ENCODE measurements at places on chromosomes 5 and 9.

DNA sequence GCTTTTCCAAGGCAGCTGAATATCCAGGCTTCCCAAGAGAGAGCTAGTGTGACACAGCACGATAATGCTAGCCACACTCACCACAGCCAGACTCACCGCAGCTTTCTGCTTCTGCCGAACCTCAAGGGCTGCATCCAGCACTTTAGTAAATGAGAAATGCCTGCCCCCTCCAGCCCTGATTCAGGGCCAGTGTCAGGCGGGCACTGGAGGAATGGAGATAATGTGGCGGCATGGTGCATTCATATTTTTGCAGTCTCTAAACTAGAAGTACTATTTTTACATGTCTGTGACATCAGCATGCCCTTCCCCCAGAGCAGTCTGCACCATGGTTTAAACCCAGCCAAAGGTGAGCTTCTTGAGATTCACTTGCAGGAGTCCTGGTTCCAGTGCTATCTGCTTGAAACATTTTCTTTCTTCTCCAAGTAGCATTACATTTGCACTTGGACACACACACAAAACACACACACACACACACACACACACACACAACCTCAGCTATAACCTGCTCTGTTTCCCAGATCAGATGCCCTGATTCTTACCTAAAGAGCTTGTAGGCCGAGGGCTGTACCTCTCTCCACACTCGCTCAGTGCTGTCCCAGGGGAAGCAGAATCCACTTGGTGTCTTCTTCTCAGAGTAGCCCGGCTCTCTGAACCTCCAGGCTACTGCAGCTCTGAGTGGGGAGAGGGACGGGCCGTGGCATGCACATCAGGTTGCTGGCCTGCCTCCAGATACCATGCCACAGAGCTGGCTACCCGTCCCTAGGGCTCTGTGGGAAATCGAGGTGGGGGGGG is at the start of gene FGF1:
Gene FGF1, minus strand, starts transcription at position 673 of the 792 bp plus-strand sequence. CDS start 71,963 bp downstream, outside the sequence.
- DNase-seq, result peak; percentile 70

DNA sequence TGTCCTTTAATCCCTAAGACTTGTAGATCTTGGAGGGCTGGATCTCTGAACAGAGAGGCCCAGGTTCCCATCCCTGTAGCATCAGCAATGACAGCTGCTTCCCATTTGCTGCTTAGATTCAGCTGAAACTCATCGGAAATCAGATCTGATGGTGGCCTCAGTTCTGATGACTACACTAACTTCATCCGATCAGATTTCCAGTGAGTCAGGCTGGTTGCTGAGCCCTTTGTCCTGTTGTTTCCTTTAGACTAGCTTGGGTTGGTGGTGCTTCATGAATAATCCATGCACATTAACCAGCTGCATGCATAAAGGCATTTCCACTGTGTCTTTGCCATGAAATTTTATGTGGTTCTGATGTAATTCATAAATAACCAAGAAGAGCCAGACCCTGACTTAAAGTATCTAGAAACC is 195.2 kb upstream of the TUT7 start:
- no peak for DNase-seq

- no peak for DNase-seq
Observed at GRCh38 chr5:66609615-66610014, 13.4 kb downstream of the MAST4 start.

GRCh38 chr5:9903801-9904200 is 273.6 kb upstream of the TAS2R1 start:
- no peak for DNase-seq

GRCh38 chr9:14428781-14429230 is 114.9 kb upstream of the NFIB start:
- DNase-seq, result peak; percentile 74

Measured in dorsolateral prefrontal cortex (tissue), 122 donors.